ENCODE measurements at places on chromosomes 3 and 15.
A peak's percentile ranks its signal among the peaks of the same experiment; 100 is the strongest.

DNA sequence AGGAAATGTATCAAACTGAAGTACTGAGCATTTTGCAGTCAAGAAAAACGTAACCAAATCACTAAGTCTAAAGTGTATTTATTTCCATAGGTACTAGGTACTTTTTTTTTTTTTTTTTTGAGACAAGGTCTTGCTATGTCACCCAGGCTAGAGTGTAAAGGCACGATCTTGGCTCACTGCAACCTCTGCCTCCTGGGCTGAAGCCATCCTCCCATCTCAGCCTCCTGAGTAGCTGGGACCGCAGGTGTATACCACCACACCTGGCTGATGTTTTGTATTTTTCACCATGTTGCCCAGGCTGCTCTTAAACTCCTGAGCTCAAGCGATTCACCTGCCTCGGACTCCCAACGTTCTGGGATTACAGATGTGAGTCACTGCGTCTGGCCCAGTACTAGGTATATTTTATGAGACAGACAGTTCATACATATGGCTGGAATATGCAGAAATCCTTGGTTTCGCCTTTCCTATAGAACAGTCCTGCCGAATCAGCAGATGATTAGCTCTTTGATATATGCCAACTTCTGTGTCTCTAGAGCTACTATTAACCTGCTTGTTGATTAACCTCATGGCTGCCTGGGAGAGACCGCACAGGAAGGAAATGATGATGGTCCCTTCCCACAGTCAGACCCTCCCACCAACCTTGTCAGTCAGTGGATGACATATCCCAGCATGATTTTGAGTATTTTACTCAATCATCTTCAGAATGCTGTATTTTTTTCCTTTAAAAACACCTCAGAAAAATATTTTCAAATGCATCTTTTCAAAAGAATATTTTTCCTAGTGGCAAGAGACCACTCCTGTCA, 32.3 kb downstream of the TMOD3 start:
- DNase-seq: no peak

GRCh38 chr3:9224490-9224889, 25.0 kb downstream of the SRGAP3 start:
- DNase-seq: peak; percentile 25

GRCh38 chr3:163684651-163685050, 1393.6 kb downstream of the SI start:
- DNase-seq: no peak

DNA sequence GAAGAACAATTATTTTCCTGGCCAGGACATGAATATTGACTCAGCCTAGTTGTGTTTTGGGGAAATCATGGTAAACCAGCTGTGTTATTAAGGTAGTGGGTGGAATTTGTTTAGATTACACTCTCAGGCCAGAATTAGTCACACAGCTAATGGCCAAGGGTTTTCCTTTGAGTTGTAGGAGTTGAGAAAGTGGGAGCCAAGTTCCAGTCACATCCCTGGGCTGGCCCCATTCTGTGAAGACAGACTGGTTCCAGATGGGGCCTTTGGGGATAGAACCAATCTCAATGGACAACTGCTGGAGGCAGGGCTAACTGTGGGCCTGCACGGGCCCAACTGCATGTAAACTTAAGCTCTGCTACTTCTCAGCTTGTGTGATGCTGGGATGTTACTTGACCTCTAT, 1.4 kb upstream of the RASL12 start:
- no peak for DNase-seq

GRCh38 chr15:62904041-62904910, 138.3 kb upstream of the TPM1 start:
- DNase-seq: no peak

DNA sequence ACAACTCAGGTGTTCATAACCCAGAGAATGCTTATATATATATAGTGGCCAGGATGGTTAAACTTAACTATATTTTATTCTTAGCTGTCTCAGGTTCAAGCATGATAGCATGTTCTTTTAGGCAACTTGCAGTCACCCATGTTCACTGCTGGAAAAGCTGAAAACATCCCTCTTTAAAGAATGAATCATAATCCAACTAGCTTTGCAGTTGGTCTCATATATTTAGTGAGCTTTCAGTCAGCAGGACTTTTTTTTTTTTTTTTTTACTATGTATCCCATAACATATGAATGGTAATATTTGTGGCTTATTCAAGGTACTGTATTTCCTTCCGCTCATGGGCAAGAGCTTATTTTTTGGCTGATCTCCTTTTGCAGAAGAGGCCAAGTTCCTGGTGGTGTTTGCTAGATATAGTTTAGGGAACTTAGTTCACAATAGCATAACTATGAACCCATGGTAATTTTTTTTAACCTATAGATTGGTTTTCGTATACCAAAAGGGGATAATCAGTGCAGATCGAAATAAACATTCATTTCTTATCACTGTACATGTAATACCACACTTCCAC, 77.6 kb downstream of the CMSS1 start:
- DNase-seq: no peak

GRCh38 chr3:171516765-171517164, 56.6 kb upstream of the TNIK start:
- DNase-seq: no peak

GRCh38 chr3:126816986-126817777, 113.1 kb downstream of the CHCHD6 start:
- DNase-seq: peak; percentile 70

GRCh38 chr3:128983293-128984069, 10.4 kb downstream of the CFAP92 start:
- DNase-seq: peak; percentile 90

DNA sequence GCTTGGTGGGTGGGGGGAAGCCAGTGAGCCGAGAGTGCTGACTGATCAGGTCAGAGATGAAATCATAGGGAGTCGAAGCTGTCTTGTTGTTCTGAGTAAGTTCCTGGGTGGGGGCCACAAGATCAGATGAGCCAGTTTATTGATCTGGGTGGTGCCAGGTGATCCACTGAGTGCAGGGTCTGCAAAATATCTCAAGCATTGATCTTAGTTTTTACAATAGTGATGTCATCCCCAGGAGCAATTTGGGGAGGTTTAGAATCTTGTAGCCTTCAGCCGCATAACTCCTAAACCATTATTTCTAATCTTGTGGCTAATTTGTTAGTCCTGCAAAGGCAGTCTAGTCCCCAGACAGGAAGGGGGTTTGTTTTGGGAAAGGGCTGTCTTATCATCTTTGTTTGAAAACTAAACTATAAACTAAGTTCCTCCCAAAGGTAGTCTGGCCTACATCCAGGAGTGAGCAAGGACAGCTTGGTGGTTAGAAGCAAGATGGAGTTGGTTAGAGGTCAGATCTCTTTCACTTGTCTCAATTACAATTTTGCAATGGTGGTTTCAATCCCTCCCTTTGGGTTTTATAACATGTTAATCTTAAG, 18.7 kb upstream of the MTMR14 start:
- DNase-seq: no peak

DNA sequence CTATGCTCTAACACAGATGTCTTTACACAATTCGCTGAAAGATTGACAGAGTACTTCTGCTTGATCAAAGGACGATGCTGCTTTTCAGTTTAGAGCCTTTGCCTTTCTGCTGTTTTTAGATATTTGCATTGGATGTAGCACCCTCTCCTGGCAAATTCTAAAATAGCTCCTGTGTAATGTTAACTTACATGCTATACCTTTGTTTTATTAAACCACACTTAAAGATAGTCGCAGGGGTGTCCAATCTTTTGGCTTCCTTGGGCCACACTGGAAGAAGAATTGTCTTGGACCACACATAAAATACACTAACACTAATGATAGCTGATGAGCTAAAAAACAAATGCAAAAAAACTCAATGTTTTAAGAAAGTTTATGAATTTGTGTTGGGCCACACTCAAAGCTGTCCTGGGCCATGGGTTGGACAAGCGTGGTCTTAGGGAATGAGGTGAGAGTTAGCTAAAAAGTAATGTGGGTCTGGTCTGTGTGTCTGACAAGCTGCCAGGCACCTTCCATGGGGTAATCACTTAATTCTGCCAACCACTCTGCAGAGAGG, 62.9 kb downstream of the ATG7 start:
- peak; percentile 25 for DNase-seq

- no peak for DNase-seq
These were observed 5.6 kb upstream of the MFGE8 start for GRCh38 chr15:88918738-88919137.

- no peak for DNase-seq
These were observed 102.2 kb downstream of the ABHD5 start for GRCh38 chr3:43792904-43793303.

- DNase-seq: no peak
These were observed 39.9 kb downstream of the RASA2 start for GRCh38 chr3:141526709-141527108.

- DNase-seq: no peak
These were observed 40.3 kb downstream of the UACA start for GRCh38 chr15:70723122-70723422.

GRCh38 chr15:100100926-100101325, 240.8 kb downstream of the ADAMTS17 start:
- DNase-seq: no peak

GRCh38 chr15:52922871-52923270, 132.7 kb upstream of the ONECUT1 start:
- no peak for DNase-seq

DNA sequence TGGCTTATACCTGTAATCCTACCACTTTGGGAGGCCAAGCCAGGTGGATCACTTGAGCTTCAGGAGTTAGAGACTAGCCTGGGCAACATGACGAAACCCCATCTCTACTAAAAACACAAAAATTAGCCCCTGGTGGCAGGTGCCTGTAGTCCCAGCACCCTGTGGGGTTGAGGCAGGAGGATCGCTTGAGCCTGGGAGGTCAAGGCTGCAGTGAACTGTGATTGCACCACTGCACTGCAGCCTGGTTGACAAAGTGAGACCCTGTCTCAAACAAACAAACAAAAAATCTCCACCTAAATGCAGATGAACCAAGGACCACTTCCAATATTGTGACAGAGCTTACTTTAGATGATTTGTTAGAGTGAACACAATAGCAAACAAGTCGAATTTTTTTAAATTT, 53.7 kb downstream of the TP53BP1 start:
- no peak for DNase-seq

DNA sequence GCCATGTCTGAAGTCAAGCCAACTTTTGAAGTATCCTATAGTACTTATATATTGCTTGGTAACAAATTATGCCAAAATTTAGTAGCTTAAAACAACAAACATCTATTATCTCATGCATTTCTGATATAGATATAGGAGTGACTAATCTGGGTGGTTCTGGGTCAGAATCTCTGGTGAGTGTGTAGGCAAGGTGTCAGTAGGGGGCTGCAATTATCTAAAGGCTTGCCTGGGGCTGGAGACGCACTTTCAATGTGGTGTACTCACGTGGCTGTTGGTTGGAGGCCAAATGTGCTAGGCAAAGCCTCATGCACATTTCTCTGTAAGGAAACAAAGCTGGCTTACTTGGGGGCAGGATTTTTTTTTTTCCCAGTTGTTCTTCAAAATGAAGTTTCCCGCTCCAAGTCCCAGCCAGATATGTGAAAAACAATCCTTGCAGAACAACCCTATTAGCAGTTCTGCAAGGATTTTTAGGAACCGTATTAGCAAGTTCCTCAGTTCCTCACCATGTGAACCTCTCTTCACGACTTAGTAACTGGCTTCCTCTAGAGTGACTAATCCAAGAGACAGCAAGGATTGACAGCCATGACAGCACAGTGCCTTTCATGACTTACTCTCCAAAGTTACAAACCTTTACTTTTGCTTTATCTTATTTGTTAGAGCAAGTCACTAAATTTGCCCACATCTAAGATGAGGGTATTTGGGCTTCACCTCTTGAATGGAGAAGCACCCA, 25.8 kb downstream of the GREM1 start:
- DNase-seq: no peak

DNA sequence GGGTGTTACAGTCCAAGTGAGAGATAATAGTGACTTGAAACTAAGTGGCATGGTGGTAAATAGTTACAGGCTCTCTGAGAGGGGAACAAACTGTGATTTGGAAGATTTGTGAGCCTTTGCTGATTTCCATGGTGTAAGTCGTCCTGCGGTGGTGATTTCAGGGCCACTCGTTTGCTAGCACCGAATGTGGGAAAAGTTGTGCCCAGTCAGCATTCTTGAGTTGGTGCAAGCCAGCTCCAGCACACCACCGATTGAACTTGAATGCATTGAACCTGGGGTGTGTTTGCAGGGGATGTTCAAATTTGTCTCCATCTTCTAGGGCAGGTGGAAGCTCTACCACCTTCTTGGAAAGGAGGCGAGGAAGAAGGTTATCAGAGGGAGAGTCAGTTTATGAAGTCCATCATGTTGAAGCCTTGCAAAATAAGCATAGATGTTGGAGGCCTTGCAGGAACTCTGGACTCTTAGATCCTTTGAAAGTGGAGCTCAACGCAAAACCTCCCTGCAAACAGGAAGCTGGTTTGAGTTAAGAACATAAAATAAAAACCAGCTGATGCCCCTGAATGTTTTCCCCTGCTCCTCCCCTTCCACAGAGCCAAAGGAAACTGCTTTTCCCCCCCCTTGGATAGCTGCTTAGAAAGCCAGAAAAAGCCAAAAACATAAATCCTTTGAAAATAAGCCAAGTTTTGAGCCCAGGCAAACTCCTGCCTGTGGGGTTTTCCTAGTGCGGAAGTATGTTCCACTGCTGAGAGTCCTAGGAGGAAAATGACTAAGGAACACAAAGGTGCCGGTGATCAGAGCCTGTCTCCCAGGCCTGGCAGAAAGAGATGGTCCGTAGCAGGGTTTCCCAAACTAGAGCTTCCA, 21.9 kb downstream of the MAPKBP1 start:
- DNase-seq: no peak

DNA sequence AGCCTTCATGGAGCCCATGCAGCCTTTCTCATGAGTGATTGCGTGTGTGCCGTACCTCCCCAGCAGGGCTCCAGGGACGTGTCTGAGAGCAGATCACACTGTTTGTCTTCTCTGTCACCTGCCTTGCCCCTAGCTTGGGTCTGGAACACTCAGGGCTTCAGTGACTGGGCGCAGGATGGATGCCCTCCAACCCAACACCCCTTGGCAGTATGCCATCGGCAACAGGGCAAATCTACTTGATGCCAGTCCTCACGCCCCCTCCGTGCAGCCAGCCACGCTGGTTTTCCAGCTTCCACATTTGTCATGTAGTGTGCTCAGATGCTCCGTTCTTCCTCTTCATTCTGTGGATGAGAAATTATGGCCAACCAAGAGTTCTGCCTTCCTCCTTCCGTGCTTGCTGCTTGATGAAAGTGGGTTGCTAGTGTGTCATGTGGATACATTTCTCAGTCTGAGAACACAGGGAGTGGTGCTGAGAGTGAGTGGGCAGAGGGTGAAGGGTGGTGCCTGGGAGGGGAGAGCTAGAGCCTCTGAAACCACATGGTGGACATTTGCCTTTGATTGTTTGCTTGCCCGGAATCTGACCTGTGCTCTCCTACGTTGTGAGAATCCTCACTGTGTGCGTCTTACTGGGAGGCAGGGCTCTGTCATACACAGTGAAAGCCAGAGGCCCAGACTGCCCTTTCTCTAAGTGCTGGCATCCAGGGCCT, 97.2 kb downstream of the FAM43A start:
- DNase-seq: no peak

- DNase-seq: no peak
These were observed 3.1 kb downstream of the TSPAN3 start for GRCh38 chr15:77067691-77068367.
